A549 treated with GW870086 at 1 μM for 4 hours (cell line): ENCODE measurements at places on chromosomes 3 and 15. TPM values are rescaled to one million over a fixed set of nuclear protein-coding genes. Genes with fewer than 3 reads are reported as not detected.

Gene SNUPN
- total RNA-seq: 29.1 to 32.1 TPM (median 29.9 TPM) in 5 replicates

Gene CYP8B1
- not detected in 5 replicates for total RNA-seq

Gene BFSP2
- total RNA-seq: not detected in 5 replicates

Gene CEMIP
- 1.3 to 1.7 TPM (median 1.4 TPM) in 5 replicates for total RNA-seq
